ENCODE measurements at places on chromosomes 16 and 17.
A peak's percentile ranks its signal among the peaks of the same experiment; 100 is the strongest.

- no peak for DNase-seq
Observed at GRCh38 chr16:17386229-17386628, 84.5 kb downstream of the XYLT1 start.

GRCh38 chr16:3999479-4000325 is 116.5 kb downstream of the ADCY9 start:
- peak; percentile 84 for DNase-seq

- no peak for DNase-seq
Observed at GRCh38 chr17:46788796-46789195, 29.7 kb downstream of the WNT3 start.

DNA sequence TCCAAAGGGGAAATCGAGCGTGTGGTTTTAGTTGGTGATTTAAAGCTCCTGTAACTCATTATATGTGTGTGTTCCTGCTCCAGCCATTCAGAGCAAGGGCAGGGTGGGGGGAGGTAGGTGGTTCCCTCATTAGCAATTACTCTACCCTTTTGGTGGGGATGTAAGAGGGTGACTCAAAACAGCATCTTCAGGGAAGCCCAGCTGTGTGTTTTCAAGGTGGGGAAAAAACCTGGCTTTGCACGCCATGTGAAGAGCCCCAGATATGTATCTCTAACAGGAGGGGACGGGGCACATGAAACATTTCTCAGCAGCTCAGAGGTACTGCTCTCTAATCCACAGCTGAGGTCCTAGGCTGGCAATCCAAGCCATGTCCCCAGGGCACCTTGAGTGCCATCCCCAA is 241.3 kb upstream of the ZFHX3 start:
- no peak for DNase-seq

DNA sequence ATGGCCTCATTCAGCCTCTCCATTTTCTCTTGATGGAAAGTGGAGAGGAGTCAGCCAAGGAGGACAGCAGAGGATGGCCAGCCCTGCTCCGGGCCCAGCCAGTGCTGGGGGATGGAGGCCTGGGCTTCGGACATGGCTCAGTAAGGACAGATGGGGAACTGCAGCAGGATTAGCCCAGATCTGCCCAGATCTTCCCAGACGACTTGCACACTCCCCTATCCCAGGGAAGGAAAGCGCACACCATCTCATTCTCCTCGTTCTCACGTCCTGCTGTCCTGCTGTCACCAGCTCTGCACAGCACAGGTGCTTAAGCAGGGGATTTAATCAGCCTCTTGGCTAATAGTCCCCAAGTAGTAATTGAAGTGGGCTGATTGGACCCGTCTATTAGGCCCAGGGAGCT is 100.2 kb upstream of the SDK2 start:
- no peak for DNase-seq

- DNase-seq = peak; percentile 28
Observed at GRCh38 chr17:76179496-76180467, 38.7 kb upstream of the FOXJ1 start.

DNA sequence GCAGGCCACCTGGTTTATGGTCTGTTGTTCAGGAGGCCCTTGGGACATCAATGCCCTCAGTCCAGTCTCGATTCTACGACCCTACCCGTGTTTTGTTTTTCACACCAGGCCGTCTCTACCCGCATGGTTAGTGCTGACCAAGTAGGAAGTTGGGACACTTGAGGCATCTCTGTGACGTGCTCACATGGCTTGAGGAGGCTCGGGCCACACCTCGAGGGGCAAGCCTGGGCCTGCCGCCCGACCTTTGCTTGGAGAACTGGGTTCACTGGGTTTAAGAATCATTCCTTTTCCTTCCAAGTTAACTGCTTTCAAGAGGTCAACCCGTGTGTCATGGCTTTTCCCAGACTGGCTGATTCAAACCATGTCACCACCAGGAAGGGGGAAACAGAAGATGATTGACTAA is 86.8 kb downstream of the CMIP start:
- DNase-seq = peak; percentile 44

DNA sequence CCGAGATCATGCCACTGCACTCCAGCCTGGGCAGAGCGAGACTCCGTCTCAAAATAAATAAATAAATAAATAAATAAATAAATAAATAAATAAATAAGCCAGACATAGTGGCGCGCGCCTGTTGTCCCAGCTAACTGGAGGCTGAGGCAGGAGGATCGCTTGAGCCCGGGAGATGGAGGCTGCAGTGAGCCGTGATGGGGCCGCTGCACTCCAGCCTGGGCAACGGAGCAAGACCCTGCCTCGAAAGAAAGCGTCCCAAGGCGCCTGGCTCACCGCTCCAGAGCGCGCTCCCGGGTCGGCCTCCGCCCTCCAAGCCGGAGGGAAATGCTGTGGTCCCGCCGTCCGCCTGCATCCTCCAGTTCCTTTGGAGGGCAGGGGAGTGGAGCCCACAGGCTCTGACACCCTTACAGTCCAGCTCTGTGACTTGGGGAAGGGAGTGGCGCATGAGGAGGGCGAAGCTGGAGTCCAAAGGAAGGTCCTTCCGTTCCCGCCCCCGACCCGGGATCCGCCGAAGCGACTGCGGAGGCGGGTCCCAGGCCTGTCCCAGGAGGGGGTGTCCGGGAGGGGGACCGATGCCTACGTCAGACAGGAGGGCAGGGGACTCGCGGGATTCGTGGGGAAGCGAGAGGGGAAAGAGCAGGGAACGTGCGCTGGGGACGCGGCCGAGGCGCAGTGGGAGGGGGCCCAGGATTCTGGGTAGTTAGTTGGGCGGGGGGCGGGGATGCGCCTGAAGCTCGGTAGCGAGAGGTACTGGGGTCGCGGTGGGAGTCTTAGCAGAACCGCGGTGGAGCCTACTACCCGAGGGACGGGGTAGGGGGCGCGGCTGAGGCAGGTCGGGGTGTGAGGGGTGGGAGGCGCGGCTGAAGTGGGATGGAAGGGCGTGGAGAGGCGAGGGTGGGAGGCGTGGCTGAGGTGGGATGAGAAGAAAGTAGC is 8.4 kb upstream of the TRPV2 start:
- DNase-seq = peak; percentile 49

DNA sequence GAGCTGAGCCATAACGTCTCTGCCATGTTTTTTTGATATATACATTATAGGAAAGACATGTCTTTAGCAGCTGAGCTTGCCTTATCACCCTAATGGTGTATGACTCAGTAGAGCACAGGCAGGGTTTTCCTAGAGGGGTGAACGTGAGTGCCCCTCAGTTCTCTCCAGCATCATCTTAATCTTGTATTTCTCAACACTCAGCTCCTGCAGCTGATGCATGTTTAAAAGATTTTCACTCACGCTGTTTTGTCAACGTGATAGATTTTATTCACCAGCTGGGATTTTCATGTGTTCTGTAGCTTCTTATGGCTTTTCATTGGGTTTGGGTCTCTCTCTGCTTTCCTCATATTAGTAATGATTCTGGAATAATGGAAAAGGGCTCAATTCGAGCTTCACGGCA is 186.0 kb upstream of the PMFBP1 start:
- no peak for DNase-seq

GRCh38 chr16:24504472-24505345 is 34.7 kb upstream of the RBBP6 start:
- peak; percentile 79 for DNase-seq

DNA sequence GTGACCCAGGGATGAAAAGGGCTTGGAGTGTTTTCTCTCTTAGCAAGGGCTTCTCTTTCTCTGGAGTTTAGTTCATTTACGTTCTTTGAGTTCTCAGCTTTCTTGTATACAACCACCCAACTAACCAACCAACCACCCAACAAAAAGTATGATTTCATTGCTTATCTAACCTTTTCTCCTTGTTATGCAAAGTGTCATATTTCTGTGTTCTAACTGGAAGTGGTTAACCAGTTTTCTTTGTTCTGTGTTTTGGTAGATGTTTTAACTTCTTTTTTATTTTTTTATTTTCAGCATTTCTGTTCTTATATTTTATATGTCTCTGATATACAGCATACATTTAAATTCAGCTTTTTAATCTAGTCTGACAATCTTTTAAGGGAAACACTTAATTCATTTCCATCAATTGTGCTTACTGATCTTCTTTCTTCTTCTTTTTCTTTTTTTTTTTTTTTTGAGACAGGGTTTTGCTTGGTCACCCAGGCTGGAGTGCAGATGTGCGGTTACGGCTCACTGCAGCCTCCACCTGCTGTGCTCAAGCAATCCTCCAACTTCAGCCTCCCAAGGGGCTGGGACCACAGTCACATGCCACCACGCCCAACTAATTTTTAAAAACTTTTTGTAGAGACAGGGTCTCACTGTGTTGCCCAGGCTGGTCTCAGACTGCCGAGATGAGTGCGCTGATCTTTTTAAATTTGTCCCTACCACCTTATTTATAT is 29.6 kb downstream of the NLK start:
- DNase-seq = no peak

- DNase-seq = peak; percentile 30
Observed at GRCh38 chr16:21184834-21185233, 26.4 kb downstream of the LDAF1 start.

DNA sequence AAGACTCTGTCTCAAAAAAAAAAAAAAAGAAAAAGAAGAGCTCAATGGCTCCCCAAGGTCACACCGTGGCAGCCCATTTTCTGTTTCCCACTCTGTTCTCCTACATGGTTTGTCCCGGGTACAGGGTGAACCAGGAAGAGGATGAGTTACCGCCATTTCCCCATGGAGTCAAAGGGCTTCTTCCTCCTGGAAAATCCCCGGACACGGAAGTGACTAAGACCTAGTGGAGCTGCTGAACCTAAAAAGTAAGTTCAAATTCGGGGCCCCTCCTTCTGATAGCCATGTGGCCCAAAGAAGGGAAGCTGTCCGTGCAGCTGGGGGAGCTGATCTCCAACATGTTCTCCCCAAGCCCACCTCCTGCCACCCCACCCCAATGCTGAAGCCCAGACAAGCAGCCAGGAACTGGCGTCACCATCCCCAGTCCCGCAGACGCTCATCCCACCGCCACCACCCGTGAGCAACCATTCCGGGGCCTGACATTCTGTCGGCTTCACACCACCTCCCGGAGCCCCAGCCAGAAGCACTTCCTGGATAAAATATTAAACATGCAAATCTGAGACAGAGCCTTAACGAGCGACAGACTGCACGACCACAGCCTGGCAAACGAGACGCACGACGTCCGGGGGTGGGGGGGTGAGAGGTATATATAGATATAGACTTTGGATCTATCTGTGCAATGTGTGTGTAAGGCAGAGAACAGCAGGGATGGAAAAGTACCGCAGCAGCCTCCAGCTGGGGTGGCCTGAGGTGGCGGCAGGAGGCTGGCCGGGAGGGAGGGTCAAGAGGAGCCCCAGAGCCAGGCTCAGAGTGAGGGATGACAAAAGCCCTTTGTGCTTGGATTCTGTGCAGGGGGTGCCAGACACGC is 17.6 kb downstream of the EPOP start:
- no peak for DNase-seq

GRCh38 chr16:56966093-56966475 is 4.3 kb downstream of the CETP start:
- no peak for DNase-seq

- DNase-seq = peak; percentile 91
Observed at GRCh38 chr17:17420561-17421269, 56.1 kb upstream of the MED9 start.

DNA sequence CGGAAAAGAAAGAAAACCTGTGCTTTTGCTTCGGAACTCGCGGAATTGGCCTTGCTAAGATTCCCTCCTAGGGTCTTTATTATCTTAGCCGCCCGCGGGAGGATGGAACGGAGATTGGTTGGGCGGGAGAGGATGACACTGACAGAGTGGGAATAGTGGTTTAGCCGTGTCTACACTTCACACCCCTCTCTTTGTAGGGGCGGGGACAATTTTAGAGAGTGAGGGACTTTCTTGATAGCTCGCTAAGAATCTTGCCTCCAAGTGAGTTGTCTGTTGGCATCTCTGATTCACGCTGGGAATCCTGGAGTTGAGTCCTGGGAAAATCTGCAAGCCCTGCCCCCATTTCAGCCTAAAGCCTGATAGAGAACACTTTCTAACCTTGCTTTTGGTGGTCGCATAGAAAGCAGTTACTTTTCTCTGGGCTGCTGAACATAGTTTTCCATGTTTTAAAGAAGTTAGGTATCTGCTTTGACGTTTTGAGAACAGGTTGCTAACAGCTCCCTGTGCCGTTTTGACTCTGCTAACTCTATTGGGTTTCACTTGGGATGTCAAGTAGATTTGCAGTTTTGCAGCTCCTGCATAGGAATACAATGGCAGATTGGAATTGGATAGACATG is 697 bp downstream of the NOL11 start:
- peak; percentile 73 for DNase-seq

DNA sequence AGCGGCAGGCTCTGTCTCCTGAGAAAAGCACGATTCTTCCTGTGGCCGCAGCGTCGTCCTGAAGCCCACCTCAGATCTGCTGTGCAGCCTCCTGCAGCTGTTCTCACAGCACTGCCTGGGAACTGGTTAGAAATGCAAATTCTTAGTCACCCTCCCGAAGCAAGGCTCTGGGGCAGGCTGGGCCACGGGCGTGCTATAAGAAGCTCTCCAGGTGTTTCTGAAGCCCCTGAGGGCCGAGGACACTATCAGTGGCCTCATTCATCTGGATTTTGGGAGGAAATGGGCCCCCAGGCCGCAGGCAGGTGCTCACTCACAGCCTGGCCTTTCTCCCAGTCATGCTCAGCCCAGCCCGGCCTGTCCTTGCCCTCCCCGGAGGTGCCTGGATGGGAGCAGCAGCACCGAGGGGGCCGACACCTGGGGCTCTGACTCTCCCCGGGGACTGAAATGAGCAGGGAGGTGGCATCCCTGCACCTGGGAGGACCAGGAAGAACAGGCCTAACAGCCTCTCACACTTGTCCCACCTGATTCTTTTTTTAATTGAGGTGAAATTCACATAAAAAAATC is 10.4 kb upstream of the NLRC3 start:
- DNase-seq = no peak

- peak; percentile 10 for DNase-seq
Observed at GRCh38 chr17:14228903-14229302, 7.8 kb downstream of the CDRT15 start.

- DNase-seq = no peak
Observed at GRCh38 chr17:65533056-65533745, 28.2 kb downstream of the AXIN2 start.

DNA sequence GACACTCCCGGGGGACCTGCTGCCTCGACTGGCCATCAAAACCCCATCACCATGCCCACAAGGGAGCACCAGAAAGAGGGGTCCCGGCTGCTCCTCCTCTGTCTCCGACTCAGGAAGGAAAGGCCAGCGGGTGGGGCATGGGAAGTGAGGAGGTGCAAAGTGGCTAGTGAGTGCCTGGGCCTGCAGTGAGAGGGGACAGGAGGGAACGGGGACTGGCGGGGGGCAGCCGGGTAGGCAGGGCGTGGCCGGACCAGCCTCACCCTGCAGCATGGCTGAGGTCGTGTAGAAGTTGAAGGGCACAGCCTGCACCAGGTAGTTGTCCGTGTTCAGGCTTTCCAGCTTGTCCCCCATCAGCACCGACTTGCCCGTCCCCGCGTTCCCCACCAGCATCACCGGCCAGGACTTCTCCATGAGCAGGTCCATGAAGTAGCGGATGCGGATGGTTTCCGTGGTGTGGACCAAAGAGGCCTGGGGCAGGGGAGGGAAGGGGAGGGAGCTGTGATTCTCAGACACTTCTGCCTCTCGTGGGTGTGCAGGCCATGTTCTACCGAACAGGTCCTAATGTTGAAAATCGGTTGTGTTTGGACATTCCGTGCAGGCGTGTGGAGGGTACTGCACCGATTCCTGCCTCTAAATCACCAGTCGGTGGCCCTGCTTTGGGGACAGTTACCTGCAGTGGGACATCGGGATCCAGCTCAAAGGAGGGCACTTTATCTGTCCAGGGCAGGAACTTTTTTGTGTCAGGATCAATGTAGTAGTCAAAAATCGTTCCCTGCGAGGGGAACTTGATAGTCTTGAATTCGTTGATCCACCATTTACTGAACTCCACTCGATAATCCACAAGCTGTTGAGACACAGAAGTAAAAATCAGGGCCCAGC is 91.7 kb downstream of the DNAH17 start:
- DNase-seq = no peak

GRCh38 chr17:48457080-48457836 is 27.2 kb upstream of the SKAP1 start:
- peak; percentile 76 for DNase-seq

- no peak for DNase-seq
Observed at GRCh38 chr17:34414339-34414738, 51.3 kb upstream of the CCL1 start.

All from GM23248 (cell line).